ENCODE measurements at places on chromosomes 7 and 10. TPM values are rescaled to one million over a fixed set of nuclear protein-coding genes. Genes with fewer than 3 reads are reported as not detected.

DNA sequence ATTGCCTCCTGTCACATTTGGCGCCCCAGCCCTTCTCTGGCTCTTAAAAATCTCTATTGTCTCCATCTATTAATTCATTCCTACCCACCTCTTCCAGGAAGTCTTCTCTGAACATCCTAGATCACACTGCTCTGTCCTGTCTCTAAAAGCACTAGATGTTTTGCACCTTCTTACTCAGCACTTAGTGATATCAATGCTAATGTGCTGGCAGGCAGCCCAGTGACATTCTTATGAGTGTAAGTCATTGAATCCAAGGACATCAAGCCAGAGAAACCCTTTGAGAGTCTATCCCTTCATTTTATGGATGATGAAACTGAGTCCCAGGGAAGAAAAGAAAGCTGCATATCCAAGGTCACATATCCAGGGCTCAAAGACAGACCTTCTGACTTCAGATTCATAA lies 48.3 kb upstream of the PAX2 start:
- no peak for DNase-seq
- H3K36me3 ChIP-seq: no peaks in the 10 kb centered on the region

- H3K4me1 ChIP-seq: peaks cover 39% of the 10 kb centered on the region
- H3K27ac ChIP-seq: no peak overlapping the region
- DNase-seq: no peak
- H3K36me3 ChIP-seq: no peaks in the 10 kb centered on the region
- no peaks in the 10 kb centered on the region for H3K27me3 ChIP-seq
- H3K4me3 ChIP-seq: no peak overlapping the region
These were observed 11.8 kb upstream of the PDCD4 start for GRCh38 chr10:110859973-110860376.

GRCh38 chr7:91196058-91196457 lies 68.2 kb upstream of the FZD1 start:
- no peaks in the 10 kb centered on the region for H3K36me3 ChIP-seq
- H3K27me3 ChIP-seq: no peaks in the 10 kb centered on the region
- no peak for DNase-seq
- no peaks in the 10 kb centered on the region for H3K4me1 ChIP-seq
- H3K4me3 ChIP-seq: no peak overlapping the region

The ACSM6 gene
- total RNA-seq: not detected

The PRF1 gene
- not detected for total RNA-seq

The C10orf105 gene
- total RNA-seq: not detected
